ENCODE measurements at places on chromosomes 7 and 10.

DNA sequence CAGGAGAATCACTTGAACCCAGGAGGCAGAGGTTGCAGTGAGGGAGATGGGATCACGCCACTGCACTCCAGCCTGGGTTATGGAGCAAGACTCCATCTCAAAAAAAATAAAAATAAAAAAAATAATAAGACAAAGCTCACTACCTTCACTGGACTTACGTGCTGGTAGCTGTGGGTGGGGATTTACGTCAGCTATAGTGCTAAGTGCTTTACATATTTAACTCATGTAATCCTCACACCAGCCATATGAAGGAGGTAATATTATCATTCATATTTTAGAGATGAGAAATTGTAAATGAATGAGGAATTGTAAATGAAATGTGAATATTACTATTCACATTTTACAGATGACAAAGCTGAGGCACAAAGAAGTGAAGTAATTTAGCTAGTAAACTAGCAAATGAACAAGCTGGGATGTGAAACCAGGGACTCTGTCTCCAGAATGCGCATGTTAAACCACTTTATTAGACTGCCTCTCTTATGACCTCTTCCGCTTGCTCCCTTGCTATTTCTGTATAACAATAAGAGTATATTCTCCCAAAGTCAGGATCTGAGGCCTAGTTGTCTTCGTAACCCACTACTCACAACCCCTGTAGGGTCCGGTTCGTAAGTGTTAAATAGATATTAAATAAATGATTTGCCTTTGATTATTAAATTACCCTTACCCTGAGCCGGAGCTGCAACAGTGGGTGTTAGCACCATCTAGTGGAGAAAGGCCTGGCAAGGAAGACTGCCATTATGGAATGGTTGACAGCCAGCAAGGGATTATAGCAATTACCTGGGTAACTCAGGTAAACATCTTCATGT, 70.2 kb downstream of the HTR7 start:
- no peak for DNase-seq

GRCh38 chr10:116974456-116975005, 30.5 kb downstream of the SHTN1 start:
- DNase-seq, result no peak

- no peak for DNase-seq
Observed at GRCh38 chr7:47482013-47482875, 99.7 kb downstream of the TNS3 start.

DNA sequence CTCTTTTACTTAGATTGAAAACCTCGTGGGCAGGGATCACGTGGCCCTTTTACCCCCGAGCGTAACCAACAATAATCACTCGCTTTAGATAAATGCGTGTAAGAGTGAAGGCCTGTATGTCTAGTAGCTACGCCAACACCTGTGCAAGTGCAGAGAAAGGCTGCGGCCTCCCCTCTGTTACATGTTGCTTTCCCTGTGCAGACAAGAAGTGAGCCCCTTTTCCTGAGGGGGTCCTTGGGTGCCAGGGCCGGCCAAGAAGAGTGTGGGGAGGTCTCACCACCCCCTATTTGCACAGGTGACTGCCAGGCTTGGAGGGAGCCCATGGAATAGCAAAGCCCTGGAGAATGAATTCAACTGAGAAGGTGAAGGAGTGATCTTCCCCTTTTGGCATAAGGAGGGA, 35.6 kb upstream of the CNPY1 start:
- no peak for DNase-seq

DNA sequence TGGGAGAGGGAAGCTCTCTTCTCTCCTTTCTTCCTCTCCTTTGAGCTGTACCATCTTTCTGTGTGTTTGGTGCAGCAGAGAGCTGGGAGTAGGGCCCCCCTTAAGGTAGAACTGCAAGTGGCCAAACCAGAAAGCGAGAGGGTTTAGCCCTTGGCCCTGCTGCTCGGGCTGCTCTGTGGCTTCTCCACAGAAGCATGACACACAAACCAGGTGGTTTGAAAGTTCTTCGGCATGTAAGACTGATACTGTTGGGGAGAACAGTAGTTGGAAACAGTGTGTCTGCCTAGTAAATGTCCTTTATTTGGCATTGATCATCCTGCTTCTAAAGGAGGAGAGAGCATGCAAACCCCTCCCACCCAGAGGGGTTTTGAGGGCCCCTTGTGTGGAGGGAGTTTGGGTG, 277.8 kb downstream of the CELF2 start:
- no peak for DNase-seq

DNA sequence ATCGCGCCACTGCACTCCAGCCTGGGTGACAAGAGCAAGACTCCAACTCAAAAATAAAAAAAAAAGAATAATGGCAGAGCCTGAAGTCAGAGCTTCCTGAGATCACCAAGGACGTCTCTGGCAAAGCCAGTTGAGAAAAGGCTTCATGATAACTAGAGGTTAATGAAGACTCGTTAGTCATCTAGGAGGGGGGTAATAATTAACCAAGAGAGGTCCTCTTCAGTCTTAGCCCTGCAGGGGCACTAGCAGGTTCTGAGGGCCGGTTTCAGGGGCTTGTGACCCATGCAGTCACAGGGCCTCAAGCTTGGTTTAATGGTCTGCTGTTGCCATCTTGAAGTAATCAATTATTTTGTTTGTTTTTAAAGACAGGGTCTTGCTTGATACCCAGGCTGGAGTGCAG, 28.6 kb upstream of the PROSER2 start:
- DNase-seq, result no peak

GRCh38 chr7:149469806-149470205, 8.9 kb upstream of the ZNF777 start:
- DNase-seq, result no peak

DNA sequence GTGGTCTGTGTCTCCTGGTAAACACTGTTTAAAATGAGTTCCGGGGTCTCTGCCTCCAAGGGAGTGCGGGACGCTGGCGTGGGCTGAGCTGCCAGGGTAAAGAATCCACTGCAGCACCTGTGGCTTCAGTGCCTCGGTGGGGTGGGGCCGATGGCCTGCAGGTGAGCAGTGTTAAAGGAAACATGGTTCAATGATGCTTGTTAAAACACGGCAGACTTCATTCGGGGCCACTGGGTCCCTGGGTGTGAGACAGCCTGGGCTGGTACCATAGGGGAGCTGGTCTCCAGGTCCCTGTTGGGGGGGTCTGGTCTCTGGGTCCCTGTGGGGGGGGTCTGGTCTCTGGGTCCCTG, 24.9 kb upstream of the KNDC1 start:
- DNase-seq, result no peak

DNA sequence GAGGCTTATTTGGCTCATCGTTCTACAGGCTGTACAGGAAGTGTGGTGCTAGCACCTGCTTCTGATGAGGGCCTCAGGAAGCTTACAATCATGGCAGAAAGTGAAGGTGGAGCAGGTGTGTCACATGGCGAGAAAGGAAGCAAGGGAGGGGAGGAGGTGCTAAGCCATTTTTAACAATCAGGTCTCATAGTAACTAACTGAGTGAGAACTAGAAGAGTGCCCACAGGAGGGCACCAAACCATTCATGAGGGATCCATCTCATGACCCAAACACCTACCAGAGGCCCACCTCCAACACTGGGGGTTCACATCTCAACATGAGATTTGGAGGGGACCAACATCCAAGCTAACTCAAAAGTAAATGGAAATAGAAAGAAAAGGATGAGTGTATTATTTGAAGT, 78.1 kb downstream of the CXCL12 start:
- no peak for DNase-seq

DNA sequence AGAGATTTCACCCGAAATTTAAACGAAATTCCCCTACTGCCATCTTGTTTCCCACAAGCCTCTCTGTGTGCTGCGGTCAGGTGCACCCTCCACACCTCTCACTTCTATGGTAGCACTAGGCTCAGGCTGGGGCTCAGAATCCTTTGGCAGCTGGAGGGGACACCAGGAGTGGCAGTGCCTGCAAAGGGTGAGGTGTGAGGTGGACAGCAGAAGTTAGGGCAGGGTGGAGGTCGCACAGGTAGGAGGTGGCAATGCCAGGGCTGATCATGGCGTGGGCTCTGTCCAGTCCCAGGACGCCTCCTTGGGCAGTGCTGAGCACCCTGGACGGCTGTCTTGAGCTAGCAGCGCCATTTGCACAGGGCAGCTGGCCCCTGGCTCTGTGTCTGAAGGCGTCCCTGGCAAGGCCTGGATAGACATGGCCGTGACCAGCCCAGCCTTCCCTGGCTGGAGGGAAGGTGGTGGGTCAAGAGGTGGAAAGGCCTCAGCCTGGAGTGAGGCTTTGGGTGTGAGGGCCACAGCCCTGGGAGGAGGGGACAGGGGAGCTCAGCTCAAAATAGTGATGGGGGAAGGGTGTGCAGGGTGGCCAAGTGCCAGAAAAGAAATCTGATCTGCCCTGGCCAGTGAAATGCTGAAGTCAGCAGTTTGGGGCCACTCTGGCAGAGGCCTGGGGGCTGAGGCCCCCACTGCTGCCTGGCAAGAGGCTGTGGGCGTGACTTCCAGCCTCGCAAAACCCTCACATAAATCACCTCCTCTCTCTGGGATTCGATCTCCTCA, 40.0 kb downstream of the ZCCHC24 start:
- no peak for DNase-seq

GRCh38 chr10:86188326-86188725, 178.3 kb downstream of the GRID1 start:
- DNase-seq, result no peak

DNA sequence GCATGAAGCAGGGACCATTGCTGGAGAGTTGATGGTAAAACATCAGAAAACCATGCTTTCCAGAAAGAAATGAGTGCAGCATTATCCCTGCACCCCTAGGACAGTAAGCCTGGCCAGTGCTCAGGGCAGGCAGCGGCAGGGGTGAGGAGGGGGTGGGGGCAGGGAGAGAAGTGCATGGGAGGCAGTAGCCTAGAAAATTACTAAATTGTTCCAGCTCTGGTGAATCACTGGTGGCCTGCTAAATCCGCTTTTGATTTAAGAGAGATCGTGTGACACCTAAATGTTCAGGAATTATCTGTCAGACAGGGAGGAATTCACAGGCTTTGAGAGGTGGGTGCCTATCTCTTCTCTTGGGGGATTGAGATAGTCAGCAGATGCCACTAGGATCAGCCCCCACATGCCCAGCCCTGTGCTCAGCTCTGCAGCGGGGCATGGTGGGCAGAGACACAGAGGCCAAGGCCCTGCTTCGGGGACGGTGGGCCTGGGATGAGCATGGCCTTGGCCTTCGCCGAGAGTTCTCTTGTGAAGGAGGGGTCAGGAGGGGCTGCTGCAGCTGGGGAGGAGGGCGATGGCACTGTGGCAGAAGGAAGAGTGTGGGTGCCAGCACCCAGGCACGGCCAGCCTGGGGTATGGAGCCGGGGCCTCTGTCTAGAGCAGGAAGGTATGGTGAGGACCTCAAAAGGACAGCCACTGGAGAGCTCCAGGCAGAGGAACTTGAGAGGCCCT, 5.0 kb upstream of the AQP1 start:
- DNase-seq, result no peak

DNA sequence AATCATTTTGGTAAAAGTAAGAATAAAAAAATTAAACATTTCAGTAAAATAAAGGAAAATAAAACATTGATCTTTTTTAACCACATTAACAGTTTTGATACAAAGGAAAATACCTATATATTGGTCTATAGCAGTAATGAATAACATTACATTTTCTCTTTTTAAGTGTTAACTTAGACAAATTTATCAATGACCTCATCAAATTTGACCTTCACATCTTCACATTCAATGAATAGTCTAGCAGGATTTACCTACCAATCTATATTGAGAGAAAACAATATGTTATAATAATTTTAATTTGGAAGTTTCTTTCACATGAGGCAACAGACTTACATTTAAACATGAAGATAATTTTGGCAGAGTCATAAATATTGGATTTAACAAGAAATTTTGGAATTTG, 17.9 kb upstream of the UBE2D1 start:
- no peak for DNase-seq

- DNase-seq, result no peak
Observed at GRCh38 chr10:10644676-10645385, 372.8 kb upstream of the CELF2 start.

GRCh38 chr10:110686047-110686446, 41.9 kb downstream of the RBM20 start:
- no peak for DNase-seq

- no peak for DNase-seq
Observed at GRCh38 chr7:1022801-1023465, 21.4 kb upstream of the GPR146 start.

All from stimulated activated CD8-positive, alpha-beta memory T cell treated with anti-CD3 and anti-CD28 coated beads, Interleukin-7, amount 100 ng/mL, for 1 hour (primary cell).